ENCODE measurements at places on chromosomes 2 and 18.
A peak's percentile ranks its signal among the peaks of the same experiment; 100 is the strongest.

DNA sequence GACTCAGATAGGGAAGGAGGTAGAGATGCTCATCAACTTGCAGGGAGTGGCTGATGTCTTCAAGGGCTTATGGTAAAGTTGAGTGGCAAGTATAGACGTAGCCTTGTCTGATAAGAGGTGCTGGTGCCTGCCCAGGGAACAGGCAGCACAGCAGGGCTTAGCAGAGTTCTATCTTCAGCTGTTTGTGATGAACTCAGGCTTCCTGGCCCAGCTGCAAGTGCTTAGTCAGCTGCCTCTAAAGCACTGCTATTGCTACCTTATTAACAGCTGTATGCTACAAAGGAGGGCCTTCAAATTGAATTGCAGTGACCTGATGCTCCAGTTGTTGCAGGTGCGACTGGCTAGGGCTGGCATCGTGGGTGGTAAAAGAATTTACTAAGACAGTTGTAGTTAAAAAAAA lies 82.1 kb downstream of the TSN start:
- DNase-seq: no peak

DNA sequence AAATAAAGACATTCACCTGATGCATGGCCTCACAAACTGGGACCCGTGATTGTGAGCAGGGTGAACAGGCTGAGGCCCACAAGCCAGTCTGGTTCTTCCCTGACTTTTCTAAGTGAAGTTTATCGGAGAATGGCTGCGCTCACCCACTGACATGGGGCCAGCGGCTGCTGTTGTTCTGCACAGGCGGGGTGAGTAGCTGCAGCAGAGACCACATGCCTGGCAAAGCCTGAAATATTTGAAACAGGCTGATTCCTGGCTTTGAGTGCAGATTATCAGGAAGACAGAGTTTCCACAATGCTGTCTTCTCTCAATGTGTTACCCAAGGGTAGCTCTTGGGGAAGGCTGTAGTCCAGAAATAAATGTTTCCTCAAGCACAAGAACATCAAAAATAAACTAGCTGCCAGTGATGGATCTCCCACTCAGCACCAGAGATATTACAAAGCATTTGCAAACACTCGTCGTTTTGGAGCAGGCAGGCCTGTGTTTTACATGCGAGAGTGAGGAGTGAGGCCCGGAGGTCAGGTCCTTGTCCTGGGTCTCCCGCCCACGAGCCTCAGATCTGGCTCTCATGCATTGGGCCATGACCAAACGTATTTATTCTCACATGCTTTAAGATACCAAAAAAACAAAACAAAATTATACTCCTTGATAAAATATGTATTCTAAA lies 647.1 kb downstream of the GALR1 start:
- DNase-seq: no peak

DNA sequence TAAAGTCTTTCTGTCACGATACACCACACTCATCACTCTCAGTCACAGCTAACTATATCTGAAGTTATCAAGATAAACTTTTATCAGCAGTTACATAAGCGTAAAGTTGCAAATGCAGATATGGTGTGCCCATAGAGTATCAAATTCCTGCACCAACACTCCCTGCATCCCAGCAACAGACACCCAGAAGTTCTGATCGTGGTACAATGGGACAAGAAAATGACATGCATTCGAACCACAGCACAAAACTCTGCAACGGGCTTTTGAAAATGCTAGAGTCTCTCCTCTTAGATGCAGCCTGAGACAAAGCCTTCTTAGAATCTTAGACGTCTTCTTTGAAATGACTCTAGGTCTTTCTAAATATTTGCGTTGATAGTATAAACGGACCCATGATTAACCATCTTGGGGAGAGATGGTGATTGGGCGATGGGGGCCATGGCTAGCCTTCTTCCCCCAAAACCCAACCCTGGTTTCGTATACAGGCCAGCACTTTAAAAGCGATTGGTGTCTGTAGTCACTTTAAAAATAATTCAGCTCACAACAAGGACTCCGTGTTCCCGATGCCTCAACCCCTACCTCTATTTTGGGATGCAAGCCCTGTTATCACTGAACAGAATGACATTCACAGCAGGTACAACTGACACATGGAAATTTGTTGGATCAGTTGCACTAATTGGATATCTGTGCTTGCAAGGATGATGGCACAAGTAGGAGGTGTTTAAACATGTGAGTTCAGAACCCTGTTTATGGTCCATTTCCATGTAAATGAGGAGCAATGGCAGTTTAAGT lies 286.6 kb downstream of the MYT1L start:
- DNase-seq: no peak

- DNase-seq: peak; percentile 18
Measured at GRCh38 chr2:96325884-96326255, 753 bp downstream of the ITPRIPL1 start.

DNA sequence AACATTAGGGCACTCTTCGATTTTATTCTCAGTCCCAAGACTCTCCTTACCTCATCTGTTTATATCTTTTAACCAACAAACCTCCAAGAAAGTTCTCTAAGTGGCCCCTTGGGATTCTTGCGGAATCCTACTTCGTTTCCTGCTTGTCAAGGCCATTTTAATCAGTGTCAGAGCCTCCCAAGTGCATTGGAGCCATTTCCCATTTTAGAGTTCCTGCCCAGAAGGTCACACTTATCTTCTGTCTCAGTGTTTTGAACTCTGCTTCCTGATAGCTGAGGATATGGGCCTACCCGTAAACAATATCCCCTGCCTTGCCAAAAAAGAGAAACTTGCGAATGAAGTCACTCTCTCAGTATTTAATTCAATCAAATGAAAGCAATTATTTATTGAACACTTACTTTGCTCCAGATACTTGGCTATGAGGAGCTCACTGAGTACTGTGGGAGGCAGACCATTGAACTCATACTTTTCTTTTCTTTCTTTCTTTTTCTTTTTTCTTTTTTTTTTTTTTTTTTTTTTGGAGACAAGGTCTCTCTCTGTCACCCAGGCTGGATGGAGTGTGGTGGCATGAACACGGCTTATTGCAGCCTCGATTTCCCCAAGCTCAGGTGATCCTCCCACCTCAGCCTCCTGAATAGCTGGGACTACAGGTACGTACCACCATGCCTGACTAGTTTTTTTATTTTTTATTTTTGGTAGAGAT lies 5.7 kb upstream of the NOSTRIN start:
- DNase-seq: no peak

DNA sequence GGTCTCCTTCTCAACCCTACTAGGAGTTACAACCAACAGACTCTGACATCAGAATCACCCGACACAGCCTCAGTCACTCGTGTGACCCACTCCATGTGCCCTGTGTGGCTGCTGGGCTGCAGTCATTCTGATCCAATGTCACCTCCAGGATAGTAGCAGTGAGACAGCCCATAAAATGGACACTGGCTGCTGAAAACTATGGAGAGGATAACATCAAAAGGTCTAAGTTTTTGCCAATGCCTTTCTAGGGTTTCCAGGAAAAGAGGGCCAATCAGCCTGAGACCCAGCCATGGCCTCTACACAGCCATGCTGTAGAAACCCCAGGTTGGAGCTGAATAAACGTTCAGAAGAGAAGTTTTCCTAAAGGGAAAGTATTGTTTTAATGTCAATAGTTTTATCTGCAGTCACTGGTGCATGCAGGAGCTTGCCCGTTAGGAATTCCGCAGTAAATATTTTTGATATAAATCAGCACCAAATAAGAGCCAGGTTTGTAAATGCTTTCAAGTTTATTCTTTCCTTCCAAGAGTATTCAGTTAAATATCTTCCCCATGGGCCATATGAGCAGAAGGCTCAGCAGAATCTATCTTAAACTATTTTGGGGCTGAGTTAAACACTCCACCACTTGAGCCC lies 92.2 kb upstream of the PID1 start:
- DNase-seq: no peak

- no peak for DNase-seq
Measured at GRCh38 chr2:10597956-10598355, 91.8 kb downstream of the NOL10 start.

GRCh38 chr2:143697744-143698143 lies 568.5 kb downstream of the ARHGAP15 start:
- DNase-seq: no peak

GRCh38 chr2:42118754-42119569 lies 50.2 kb upstream of the EML4 start:
- no peak for DNase-seq

DNA sequence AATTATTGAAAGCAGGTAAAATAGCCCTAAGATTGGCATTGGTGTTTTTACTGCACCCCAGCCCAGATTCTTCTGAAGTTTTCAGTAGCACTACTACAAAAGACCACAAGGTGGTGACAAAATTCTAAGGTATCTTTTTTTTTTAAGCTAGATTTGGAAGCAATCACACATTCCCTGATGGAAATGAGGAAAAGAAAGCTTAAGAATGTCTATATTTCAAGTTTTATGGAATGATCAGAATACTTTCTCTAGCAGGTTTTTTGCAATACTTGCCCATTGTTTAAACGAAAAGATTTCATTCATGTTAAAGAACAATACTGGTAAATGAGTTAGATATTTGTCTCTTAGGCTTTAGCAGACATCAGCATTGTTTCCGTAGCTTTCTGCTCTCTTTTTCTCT lies 32.1 kb upstream of the ZNF638 start:
- DNase-seq: no peak

DNA sequence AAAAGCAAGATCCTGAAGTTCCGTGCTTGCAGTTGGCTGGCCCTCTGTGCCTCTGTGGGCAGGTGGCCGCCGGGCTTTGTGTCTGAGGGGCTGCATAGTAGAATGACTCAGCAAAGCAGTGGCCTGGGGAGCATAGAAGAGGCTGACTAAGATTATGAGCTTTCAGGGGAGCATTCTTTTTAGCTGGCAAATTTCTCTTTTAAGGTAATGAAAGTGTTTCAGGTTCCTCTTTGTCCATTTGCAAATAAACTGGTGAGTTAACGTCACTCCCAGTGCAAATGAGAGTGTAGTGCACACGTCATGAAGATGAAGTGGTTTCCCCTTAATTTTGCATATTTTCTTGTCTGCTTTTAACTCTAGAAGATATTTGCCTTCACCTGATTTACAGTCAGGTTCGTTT lies 98.6 kb downstream of the BCL2L11 start:
- DNase-seq: no peak

- no peak for DNase-seq
Measured at GRCh38 chr2:32246911-32247310, 17.8 kb downstream of the NLRC4 start.

DNA sequence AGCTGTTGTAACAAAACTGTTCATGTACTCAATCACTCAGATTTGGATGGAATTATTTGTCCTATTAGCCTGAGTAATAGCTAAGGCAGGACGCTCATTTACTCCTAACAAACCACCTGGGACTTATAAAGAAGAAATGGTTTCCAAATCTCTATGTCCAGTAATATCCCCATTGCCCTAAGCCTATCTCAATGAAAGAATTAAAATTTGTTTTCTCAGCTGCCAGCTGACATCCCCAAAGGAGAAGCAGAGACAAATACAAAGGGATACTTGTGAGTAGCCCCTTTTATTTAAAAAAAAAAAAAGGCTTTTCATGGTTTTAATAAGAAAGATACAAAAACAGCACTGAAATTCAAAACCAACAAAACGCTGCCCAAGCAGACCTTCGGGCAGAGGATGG lies 211.4 kb upstream of the PARD3B start:
- no peak for DNase-seq

DNA sequence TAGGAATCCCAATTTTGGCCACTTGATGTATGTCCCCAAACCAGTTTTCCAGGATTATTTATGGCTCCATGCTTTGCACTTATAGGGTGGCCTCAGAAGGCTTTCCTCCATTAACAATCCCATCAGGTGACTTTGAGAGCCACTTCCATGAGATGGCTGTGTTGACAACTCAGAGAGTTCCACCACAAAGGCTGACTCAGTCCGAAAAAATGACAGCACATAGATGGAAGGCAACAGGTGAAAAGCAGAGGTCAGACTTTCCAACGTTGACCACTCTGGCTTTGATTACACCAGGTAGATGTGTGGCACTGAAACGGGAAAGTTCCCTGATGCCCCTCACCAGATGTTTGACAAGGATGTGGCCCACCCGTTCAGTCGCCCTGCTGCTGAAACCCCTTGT lies 431.4 kb upstream of the TNP1 start:
- no peak for DNase-seq

GRCh38 chr2:178306352-178307073 lies 112.2 kb downstream of the OSBPL6 start:
- no peak for DNase-seq

DNA sequence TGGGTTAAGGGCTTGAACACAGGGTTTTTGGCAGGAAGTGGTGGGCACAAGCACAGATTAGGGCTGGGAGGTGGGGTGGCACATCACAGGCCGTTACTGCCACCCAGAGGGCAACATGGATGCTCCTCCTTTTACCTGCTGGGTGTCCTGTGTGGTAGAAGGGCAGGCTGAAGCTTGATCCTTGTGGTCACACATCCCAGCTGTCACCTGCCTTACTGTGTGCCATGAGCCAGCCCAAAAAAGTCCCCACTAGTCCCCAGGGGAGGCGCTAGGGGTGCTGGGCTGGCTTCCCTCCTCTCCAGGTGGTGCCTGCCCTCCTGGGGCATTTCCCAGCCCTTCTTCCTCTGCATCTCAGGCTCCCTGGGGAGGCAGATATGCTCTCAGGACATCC lies 50.5 kb upstream of the ALPP start:
- no peak for DNase-seq

DNA sequence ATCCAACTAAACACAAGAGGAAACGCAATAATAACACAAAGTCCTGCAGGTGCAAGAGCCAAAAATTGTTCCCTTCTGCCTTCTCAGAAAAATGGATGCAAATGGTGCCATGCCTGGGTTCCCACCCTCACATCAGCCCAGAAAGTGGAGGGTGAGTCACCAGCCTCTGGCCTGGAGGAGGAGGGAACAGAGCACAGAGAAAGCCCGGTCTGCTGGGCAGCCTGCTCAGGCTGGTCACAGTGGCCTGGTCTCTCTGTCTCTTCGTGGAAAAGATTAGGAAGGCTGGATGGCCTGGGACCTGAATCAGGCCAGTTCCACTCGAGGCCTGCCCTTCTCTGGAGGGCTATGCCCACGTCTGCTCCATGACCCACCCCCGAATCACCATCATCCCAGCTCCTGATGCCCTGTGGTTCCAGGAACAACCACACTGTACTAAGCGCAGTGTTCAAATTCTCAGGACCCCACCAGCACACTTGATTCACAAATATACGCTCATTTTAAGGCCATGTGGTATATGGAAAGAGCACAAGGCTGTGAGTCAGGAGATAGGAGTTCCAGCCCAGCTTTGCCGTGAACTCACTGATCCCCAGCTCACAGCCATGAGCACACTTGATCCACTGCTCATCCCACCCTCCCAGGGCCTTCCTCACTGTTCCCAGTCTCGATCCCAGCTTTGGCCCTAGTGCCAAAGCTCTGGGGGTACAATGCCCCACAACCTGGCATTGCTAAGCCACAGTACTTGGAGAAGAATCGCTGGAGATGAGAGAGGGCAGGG lies 82.1 kb downstream of the ZBTB7C start:
- no peak for DNase-seq

- DNase-seq: no peak
Measured at GRCh38 chr2:216491793-216492596, 6.6 kb upstream of the RPL37A start.

Data from stimulated activated CD8-positive, alpha-beta memory T cell treated with anti-CD3 and anti-CD28 coated beads, Interleukin-2, amount 100 ng/mL, for 1 hour (primary cell).